ENCODE measurements at places on chromosomes 2 and 18.

DNA sequence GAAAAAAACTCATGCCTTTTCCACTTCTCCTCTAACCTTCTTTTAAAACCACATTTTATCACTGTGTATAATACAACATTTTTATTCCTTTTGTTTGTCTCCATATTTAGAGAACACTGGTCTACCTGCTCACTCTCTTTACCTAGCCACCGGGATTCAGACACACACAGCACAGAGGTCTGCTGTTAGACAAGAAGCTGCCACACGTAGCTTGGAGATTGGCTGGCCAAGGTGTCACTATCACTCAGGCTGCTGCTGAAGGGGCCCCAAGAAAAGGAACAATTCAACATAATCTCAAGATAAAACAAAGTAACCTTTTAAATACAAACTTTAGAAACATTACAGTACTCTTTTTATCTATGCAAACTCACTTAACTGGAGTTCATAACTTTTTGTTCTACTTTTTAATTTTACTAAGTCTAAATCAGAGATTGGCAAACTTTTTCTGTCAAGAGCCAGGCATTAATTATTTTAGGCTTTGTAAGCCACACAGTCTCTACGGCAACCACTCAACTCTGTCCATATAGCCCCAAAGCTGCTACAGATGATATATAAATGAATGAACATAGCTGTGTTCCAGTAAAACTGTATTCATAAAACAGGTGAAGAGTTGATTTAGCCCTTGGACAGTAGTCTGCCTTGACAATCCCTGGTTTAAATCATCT, 25.8 kb downstream of the FEZ2 start:
- peaks cover 19% of the 10 kb centered on the region for H3K36me3 ChIP-seq
- no peak for DNase-seq
- no peak overlapping the region for H3K27ac ChIP-seq
- no peaks in the 10 kb centered on the region for H3K27me3 ChIP-seq

DNA sequence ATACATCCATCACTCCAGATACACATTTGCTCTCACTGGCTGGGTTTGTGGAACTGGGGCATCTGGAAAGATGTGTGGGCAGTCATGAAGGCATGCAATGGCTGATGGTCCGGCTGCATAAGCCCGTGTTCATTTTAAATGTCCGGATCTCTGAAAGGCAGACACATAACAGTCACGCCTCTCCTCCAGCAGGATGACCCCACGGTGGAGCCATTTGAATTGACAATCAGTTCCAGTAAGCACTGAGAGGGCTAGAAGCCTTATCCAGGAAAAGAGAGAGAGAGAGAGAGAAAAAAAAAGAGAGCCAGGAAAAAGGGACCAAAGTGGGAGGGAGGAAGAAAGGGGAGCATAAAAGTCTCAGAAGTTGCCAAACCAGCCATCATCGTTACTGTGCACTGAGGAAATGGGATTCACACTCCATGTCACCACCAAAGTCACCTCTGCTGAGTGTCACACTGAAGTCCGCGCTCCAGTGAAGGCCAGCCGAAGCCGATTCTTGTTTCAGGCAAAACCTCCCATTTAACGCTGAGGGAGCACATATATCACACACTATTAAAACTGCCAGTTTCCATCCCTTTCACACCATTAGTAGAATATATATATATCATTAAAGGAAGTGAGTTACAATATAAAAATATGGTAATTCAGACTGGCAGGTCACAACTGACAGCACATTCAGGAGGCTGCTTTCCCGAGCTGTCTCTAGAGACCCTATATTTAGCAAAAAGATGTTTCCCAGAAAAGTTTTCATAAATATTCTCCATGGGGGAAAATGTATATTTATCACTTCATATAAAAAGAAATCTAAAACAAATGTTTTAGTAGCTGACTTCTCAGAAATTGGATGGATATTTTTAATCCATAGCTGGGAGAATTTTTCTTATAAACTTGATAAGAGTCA, 142.0 kb downstream of the ACTR3 start:
- no peak overlapping the region for H3K4me3 ChIP-seq
- no peak for DNase-seq
- no peak overlapping the region for H3K27ac ChIP-seq
- no peaks in the 10 kb centered on the region for H3K36me3 ChIP-seq

DNA sequence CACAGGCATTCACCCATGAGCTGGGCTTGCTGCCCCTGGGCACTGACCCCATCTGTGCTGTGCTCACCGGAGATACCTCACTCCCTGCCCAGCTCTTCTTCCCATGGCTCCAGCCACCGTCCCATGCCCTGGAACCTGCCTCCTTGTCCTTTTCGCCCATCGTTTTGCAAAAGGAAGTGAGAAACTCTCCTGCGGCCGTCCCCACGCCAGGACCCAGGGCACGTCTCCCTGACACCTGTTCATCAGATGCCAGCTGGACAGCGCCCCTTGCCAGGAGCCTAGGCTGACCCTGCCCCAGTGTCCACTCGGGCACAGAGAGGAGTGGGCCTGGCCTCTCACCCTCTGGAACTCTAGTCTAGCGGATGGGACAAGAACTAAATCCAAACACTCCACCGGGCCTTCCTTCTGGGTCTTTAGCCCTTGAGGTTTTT, 238.6 kb downstream of the SEPTIN10 start:
- no peak for DNase-seq
- H3K4me1 ChIP-seq = no peaks in the 10 kb centered on the region
- H3K4me3 ChIP-seq = no peak overlapping the region
- no peak overlapping the region for H3K27ac ChIP-seq
- no peaks in the 10 kb centered on the region for H3K27me3 ChIP-seq

- no peaks in the 10 kb centered on the region for H3K27me3 ChIP-seq
- H3K36me3 ChIP-seq = no peaks in the 10 kb centered on the region
- DNase-seq = no peak
- H3K4me1 ChIP-seq = no peaks in the 10 kb centered on the region
- H3K27ac ChIP-seq = no peak overlapping the region
These were observed 71.1 kb upstream of the GULP1 start for GRCh38 chr2:188220535-188220934.

Data from spleen (tissue), 13 donors.